ENCODE measurements at places on chromosomes 1 and 21.

DNA sequence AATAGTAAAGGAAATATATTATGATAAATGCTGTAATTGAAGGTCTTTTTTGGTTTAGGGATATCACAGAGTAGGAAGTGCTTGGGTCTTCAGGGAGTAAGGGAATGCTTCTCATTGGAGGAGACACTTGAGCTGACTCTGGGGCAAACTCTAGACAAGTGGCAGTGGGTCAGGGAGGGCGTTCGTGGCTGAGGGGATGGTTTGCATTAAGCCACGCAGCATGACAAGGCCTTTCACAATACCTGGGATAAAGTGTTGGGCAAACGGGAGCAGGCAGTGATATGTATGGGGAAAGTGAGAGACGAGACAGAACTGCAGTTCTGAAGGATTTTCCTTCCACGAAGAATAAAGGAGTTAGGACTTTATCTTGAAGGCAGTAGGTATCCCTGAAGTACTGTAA lies 109.0 kb downstream of the PATJ start:
- no peak for DNase-seq

DNA sequence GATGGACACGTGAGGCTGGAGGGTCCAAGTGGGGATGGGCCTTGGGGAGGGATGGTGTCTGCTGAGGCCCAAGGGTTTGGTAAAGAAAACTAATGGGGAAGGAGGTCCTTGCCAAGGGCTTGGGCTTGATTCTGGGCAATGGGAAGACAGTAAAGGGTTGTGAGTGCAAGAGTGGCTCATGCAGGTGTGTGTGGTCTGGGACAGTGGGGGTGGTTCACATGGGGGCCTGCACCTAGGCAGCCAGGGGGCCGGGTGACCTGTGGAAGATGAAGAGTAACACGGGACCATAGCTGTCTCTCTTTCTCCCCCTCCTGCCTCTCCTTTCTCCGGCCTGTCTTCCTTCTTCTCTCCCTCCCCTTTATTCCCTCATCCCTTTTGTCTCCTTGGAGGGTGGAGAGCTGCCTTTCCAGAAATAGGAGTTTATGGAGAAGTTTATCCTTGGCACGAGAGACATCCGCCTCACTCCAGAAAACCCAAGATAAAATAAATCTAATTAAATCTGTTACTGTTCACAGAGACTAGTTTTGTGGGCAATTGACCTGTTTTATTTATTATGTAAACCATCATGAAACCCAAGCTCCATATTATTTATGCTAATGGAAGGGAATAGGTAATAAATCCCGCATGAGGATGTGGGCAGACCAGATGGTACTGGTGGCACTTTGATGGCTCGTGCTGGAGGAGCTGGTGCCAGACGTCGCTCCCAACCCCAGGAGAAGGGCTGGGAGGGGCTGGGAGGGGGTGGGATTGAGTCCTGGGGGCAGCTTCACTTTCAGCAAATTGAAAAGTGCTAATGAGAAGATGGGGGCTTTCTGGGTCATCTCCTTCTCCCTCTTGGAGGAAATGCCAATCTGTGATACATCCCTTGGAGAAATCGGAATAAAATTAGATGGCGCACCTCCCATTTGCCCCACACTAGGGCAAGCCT lies 272.9 kb upstream of the CSF3R start:
- no peak for DNase-seq

- DNase-seq: peak; percentile 72
Observed at GRCh38 chr1:63902844-63903589, 129.2 kb downstream of the ROR1 start.

- no peak for DNase-seq
Observed at GRCh38 chr21:34679051-34679450, 10.3 kb downstream of the CLIC6 start.

- DNase-seq: peak; percentile 12
Observed at GRCh38 chr1:107110326-107110725, 30.5 kb upstream of the NTNG1 start.

GRCh38 chr1:212164095-212164872 lies 120.9 kb upstream of the PPP2R5A start:
- no peak for DNase-seq

DNA sequence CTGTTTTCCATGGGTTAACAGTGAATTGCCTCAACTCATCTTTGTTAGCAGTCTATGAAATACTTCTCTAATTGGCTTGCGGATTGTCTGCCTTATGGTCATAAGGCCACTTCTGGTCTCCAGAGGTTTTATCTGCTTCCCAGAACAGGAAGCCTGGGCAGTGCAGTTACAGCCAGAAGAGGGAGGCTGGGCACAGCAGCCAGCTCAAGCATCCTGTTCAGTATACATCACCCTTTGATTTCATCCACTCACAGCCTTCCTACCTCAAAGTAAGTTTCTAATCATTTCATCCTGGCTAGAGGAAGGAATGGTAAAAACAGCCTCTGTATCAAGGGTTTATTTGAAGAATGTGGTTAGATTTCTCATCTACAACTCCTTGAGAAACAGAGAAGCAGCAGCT lies 311.5 kb upstream of the DEPDC1 start:
- DNase-seq: no peak

DNA sequence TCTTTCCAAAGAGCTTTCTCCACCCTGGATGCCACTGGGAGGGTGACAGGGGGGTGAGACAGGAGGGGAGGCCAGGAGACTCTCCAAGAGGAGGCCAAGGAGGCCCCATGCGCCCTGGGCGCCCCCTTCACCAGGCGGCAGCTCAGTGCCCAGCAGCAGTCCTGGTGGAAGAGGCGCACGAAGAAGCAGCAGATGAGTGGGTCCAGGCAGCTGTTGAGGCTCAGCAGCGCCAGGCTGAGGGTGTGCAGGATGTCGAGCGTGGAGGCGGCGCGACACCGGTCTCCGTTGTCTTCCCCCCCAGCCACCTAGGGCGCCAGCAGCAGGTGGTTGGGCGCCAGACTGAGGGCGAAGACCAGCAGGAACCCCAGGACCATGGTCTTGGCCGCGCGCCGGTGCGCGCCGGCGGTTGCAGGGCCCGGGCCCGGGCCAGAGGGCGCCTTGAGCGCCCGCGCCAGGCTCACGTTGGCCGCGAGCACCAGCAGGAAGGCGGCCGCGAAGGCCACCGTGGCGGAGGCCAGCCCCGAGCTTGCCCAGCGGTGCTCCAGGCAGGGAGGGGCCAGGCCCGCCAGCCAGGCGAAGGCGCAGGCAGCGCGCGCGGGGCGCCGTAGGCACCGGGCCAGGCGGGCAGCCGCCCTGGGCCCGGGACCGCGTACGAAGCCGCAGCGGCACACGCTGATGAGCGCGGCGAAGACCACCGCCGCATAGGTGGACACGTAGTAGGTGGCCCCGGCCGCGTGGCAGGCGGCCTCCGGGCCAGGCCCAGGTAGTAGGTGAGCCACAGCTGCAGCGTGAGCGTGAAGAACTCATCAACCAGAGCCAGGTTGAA lies 8.6 kb downstream of the TMEM35B start:
- DNase-seq: no peak

GRCh38 chr1:79815115-79815514 lies 808.6 kb upstream of the ADGRL4 start:
- DNase-seq: peak; percentile 48

DNA sequence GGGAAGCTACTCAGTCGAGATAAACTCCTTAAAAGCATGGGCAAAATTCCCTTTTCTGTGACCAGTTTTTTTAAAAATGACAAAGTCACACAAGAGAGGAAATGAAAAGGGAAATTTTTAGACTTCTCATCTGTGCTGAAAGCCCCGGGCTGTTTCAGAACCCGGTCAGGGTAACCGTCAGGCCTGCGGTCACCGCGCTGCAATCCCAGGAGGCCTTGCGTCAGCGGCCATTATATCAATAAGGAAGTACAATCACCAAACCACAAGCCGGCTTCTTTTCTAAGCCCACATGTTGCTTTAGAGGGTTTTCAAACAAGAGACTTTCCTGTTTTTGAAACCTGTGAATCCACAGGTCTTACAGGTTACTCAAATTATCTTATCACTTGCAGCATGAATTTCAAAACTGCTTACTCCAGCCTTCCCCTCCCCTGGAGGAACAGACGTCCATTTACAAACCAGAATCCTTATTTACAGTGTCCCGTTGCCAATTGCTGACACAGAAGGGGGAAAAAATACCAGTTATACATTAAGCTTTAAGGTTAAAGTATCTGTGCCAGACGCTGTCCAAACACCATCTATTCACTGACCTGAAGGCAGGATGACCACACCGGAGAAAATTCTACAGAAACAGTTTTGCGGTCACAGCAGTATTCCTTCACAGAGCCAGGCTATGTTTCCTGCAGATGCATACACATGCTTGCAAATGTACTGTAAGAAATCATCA lies 165.3 kb downstream of the TOMM20 start:
- DNase-seq: peak; percentile 93

- DNase-seq: no peak
Observed at GRCh38 chr1:200409203-200409760, 554 bp downstream of the ZNF281 start.

DNA sequence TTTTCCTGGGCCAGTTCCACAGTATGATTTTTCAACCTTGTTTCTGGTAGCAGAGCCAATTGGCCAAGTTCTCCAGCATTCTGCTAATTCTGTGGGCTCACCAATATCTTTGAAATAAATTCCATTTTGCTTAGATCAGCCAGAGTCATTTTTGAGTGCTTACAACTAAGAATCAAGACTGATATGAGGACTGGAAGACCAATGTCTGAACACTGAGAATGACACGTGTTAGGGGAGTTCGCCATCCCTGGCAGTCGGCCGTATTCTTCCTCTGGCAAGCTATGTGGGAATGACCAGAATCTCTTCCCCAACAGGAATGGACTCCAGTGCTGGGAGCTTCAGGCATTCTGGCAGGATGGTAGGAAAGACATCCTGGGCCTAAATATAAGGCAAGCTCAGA lies 4.9 kb upstream of the TENT5C start:
- peak; percentile 43 for DNase-seq

GRCh38 chr1:240508950-240509349 lies 103.0 kb downstream of the GREM2 start:
- DNase-seq: peak; percentile 64

DNA sequence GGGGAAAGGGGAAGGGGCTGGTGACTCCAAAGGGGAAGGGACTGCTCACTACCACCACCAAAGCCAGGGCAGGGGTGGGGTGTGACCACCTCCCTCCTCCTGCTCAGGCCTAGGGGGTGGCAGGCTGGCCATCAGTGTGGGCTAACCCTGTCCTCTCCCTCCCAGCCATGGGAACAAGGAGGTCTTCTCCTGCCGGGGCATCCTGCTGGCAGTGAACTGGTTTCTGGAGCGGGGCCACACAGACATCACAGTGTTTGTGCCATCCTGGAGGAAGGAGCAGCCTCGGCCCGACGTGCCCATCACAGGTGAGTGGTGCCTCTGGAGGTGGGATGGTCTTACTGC lies 5.7 kb downstream of the ZC3H12A start:
- DNase-seq: no peak

GRCh38 chr1:83901547-83902155 lies 97.3 kb downstream of the TTLL7 start:
- peak; percentile 93 for DNase-seq

GRCh38 chr21:35249636-35250035 lies 200.5 kb upstream of the RUNX1 start:
- no peak for DNase-seq

DNA sequence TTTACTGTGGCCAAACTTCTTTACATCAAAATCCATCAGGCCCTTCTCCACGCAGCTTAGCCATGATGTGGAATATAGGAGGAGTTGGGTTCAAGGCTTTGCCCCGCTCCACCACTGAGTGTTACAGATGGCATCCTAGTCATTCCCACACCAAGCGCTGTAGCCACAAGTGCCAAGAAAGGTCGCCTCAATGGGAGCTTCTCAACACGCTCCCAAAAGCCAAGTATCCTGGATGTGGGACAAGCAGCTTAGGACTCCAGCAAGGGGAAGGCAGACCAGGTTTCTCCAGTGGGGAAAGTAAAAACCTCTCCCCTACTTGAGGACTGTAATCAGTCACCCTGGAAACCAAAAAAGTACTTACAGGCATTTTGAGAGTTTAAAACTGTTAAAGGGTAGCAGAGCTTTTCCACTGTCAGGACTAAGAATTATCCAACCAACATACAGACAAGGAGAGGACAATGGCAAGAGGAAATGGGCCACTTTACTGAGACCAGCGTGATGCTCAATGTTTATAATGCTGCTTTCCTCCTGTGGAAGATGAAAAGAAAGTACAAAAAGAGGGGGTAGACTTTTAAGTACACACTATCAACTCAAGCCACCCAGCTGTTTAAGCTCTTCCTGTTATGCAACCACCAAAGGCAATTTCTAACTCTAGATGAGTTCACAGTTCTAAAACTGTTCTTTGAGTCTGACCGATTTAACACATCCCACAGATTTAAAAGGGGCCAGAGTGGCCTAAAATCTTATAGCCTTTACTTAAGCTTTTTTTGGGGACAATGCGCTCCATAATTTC lies 120.7 kb upstream of the KRTAP19-8 start:
- DNase-seq: no peak

DNA sequence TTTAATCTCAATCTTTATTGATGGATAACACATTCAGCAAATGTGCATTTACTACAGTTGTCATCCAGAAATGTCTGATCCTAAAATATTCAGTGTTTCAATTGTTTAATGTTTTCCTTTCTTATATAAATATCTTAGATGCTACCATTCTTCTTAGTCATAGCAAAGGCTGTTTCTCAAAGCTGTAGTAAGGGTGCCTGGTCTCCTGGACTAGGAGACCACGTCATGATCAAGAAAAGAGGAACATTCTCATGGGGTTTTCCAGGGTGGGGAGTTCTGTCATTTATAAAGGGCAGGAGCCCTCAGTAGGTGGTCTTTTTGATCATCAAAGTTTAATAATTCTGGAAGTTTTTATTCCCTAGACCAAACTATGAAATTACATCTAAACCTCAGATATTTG lies 292.8 kb downstream of the HMCN1 start:
- no peak for DNase-seq

DNA sequence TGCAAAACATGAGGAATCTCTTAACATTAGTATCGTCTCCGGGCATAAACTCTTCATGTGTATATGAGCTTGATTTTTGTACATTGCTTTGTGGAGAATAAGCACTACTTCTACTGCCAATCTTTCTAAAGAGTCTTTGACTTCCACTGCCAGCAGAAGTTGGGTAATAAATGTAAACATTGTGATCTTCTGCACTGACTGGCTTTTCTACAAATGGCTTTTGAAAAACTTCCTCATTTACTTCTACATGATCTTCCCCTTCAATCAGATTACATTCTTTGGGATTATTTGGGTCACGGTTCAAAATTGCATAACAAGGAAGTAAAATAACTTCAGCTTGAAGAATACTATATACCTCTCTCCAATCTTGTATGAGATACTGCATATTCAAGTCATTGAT lies 30.4 kb upstream of the SLC44A5 start:
- DNase-seq: no peak

All from fibroblast of mammary gland (primary cell).